ENCODE measurements at places on chromosomes 16 and 17. TPM values are rescaled to one million over a fixed set of nuclear protein-coding genes. Genes with fewer than 3 reads are reported as not detected.

The KRTAP1-1 gene
- not detected for total RNA-seq

The KANSL1 gene
- total RNA-seq: 66.0 TPM

The HBA1 gene
- total RNA-seq: not detected

The KRTAP29-1 gene
- not detected for total RNA-seq

The HAP1 gene
- under 0.01 TPM for total RNA-seq

The WNT9B gene
- total RNA-seq: not detected

The COX10 gene
- total RNA-seq: 18.2 TPM

The CCDC144A gene
- 1.4 TPM for total RNA-seq

The SLC5A2 gene
- total RNA-seq: not detected

Data from vein endothelial cell (primary cell).